ENCODE measurements at places on chromosomes 5 and 9.

DNA sequence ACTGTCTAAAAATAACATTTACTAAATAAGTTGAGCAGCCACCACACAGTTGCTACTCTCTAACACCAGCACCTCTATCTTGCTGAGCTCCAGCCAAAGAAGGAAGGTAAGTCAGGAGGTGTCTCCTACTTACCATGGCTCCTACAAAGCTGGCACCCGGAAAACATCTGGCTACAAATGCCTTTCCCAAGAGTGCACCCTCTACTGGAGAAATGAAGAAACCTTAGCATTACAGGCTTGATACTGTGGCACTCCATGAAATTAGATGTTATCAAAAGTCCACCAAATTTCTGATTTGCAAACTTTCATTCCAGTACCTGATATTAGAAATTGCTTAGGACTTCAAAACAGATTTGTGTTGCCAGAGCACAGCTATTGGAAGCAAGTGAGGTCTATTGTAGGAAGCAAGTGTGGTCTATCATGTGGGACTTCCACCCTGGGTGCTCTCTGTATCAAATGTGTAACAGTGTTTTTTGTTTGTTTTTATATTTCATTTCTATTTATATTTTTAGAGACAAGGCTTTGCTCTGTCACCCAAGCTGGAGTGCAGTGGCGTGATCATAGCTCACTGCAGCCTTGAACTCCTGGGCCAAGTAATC, 25.7 kb upstream of the RFK start:
- no peak for DNase-seq

GRCh38 chr9:1528456-1528855, 478.3 kb downstream of the DMRT2 start:
- DNase-seq = no peak

GRCh38 chr5:137355708-137356107, 143.4 kb downstream of the SPOCK1 start:
- no peak for DNase-seq

DNA sequence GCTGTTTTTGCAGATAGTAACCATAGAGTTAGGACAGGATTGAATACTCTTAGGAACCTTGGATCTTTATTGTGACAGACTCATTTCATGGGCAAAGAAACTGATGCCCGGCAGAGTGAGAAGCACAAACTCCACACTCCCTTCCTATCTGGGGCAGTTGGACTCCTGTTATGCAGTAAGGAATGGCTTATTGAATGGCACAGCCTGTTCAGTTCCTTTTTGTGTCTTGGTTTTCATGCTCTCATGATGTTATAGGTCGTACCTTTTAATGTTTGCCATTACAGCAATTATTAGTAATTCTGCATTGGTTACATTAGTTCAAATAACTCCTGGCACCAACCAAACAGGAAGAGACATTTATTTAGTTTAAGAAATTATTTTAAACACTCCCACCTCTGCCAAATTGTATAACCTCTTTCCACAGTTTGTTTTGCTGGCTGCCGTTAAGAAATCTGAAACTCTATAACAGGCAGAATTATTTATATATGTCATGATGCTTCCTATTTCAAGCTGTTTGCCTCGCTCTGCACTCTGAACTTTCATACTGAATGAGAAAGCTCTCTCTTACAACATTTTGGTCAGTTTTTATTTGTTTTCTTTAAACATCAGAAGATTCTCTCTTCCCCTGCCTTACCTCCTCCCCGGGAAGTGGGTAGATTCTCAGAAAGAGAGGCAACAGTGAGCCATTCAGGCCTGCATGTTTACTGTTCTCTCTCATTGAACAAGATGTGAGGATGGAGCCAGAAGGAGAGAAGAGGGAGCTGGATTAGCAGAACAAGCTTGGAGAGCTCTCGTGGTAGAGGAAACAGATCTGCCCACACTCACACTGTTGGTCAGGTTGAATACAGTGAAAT, 144.4 kb downstream of the ARHGEF28 start:
- DNase-seq = no peak

GRCh38 chr9:95670122-95670521, 153.4 kb upstream of the PTCH1 start:
- no peak for DNase-seq

GRCh38 chr9:122377241-122378164, 6.7 kb downstream of the PTGS1 start:
- no peak for DNase-seq

DNA sequence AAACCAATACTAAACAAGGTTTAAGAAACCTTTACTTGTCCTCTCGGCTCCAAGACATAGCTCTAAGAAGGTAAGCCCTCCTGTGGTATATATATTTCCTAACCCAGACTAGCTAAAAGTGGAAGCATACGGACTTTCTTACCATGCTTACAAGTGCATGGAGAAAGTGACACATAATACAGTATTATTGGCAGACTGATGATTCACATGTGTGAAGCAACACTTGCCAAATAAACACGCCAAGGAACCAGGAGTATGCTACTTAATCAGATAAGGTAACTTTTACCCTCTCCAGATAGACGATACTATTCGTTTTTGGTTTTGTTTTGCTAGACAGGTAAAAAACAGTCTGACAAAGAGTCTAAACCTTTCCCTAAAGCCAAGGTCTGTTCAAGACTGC, 264.1 kb downstream of the MLLT3 start:
- no peak for DNase-seq

GRCh38 chr5:138725153-138725817, 27.9 kb upstream of the CTNNA1 start:
- no peak for DNase-seq

- DNase-seq = no peak
Observed at GRCh38 chr5:125393221-125393815, 646.9 kb upstream of the ZNF608 start.

- no peak for DNase-seq
Observed at GRCh38 chr5:177301503-177302165, 1.9 kb downstream of the RAB24 start.

- no peak for DNase-seq
Observed at GRCh38 chr5:56822981-56823380, 7.6 kb downstream of the MAP3K1 start.

DNA sequence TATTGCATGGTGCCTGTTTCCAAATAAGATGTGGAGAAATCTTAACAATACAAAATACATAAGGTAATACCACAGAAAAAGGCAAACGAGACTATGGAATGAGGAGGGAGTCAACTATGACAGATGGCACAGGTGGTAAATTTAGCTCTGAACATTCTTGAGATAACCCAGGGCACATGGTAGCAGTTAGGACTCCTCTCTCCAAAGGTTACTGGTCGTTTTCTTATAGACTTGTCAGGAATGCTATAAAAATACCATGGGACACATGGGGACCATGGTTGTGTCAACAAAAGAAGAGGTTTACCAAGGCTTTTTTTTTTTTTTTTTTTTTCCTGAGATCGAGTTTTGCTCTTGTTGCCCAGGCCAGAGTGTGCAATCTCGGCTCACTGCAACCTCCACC, 209.4 kb upstream of the RFX3 start:
- no peak for DNase-seq

DNA sequence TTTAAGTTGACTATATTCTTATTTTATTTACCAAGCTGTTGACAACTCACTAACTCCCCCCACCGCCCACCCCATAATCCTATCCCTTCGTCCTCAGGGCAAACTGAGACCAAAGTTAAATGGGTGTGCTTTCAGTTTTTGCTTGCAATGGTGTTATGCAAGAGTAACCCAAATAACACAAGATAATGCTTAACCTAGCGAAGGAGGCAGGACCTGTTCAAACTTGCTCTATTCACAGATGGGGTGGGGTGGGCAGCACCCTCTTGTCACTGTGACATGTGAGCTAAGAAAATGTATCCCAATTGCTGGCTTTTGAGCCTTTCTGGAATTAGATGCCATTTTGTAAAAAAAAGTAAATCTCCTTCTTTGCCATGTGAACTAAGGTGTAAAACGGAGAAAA, 40.4 kb downstream of the GLIS3 start:
- DNase-seq = no peak

- DNase-seq = no peak
Observed at GRCh38 chr5:107254214-107254901, 416.4 kb downstream of the EFNA5 start.

DNA sequence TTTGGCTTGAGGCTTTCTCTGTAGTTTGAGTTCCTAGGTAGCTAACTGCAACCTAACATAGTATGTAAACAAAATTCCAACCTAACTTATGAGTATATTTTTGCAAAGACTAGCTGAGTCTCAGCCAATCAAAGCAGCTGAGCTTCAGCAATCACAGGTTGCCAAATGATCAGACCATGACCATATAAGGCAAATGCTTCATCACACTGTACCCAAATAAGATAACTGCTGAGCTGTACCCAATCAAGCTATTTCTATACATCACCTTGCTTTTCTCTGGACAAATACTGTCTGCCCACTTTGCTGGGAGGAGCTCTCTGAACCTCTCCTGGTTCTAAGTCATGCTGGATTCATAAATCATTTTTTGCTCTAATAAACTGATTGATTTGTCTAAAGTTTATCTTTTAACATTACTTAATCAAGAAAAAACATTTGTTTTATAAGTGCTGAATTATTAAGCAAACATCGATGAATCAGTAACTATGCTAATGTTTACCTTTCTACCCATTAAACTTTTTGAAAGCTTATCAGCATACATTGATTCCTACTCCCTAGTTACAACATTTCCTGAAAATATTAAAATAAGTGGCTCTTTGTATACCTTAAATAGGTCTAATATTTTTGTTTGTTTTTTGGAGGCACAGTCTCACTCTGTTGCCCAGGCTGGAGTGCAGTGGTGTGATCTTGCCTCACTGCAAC, 129.7 kb upstream of the PCA3 start:
- no peak for DNase-seq

- no peak for DNase-seq
Observed at GRCh38 chr9:71703172-71703872, 65.0 kb downstream of the CEMIP2 start.

DNA sequence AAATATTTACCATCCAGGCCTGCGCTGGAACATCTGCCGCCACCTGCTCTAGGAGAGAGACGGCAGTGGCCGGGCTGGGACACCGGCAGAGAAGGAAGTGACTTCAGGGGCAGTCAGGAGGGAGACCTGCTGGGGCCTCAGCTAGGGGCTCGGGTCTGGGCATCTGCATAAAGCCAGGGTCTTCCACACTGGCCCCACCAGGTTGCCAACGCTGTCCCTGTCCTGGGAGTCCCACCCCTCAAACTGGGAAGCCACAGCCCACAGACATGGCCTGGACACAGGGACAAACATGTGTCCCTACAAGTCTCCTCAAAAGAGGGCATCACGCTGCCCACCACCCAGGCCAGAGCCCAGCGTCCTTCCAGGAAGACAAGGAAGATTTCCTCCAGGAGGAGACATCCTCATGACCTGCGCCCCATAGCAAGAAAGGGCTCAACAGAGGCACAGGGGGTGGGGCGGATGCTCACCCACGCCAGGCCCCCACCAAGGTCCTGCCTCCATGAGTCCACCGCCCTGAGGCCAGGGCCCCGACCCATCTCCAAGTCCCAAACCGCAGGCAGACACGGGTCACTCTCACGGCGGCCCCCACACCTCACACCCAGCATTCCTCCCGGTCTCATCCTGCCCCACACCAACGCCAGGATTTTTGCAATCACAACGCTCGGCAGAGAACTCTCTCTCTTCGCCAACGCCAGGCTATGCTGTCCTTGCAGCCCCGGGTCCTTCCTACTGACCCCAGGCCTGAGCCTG, 9.0 kb downstream of the VAV2 start:
- DNase-seq = no peak

DNA sequence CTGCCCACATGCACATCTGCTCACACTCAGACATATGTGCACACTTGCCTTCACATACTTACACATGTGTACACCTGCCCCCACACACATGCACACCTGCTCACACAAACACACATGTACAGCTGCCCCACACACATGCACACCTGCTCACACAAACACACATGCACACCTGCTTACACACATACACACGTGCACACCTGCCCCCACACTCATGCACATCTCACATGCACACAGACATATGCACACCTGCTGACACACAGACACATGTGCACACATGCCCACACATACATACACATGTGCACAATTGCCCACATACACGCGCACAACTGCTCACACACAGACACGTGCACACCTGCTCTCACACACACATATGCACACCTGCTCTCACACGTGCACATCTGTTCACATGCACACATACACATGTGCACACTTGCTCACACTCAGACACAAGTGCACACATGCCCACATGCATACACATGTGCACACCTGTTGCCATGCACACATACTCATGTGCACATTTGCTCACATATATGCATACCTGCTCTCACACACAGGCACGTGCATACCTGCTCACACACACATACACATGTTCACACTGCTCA, 147.8 kb upstream of the FOXD4L5 start:
- no peak for DNase-seq

Measured in activated B cell treated with CpG ODN at 0.5 μM for 24 hours (primary cell).